IMR-90 (cell line): ENCODE measurements at places on chromosomes 12 and 14. TPM values are rescaled to one million over a fixed set of nuclear protein-coding genes. Genes with fewer than 3 reads are reported as not detected.

- no peak overlapping the region for H3K27ac ChIP-seq
- no peaks in the 10 kb centered on the region; the same call in 1 of the 2 replicates for H3K4me1 ChIP-seq
- no peak overlapping the region for H3K4me3 ChIP-seq
- peaks cover 11% of the 10 kb centered on the region for H3K36me3 ChIP-seq
- H3K27me3 ChIP-seq = no peaks in the 10 kb centered on the region
These were observed 14.7 kb downstream of the TMPO start for GRCh38 chr12:98530068-98530467.

DNA sequence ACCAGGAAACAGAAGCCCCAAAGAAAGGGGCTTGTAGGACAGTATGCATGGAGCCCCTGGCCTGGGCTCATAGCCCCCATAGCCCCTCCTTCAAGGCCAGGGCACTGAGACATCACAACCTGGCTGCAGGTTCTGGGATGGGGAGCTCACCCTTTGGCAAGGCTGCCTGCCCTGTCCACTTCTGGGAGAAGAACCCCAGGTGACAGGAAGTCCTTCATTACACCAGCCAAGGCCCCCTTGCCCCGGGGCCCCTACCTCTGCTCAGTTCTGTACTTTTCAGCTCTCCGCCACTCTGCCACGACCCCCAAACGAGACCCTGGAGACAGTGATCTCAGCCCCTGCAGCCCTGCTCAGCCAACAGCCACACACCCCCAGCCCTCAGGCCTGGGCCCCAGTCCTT, 223.2 kb upstream of the RTL1 start:
- peaks cover 15% of the 10 kb centered on the region for H3K27me3 ChIP-seq
- no peak for DNase-seq
- no peaks in the 10 kb centered on the region for H3K36me3 ChIP-seq
- no peaks in the 10 kb centered on the region for H3K4me1 ChIP-seq
- H3K4me3 ChIP-seq = no peak overlapping the region

The TROAP gene
- total RNA-seq = 15.6 and 21.5 TPM in 2 replicates

The ZNF891 gene
- total RNA-seq = 0.36 and 0.56 TPM in 2 replicates

- peak overlapping the region; percentile 75 for H3K27ac ChIP-seq
- peaks cover 16% of the 10 kb centered on the region for H3K36me3 ChIP-seq
- peak overlapping the region; percentile 95 for H3K4me3 ChIP-seq
- H3K27me3 ChIP-seq = no peaks in the 10 kb centered on the region
- DNase-seq = no peak
These were observed 1.0 kb downstream of the SMARCC2 start for GRCh38 chr12:56188131-56188777.
